ENCODE measurements at places on chromosomes 4 and X.

GRCh38 chrX:77597090-77597489 is 149.9 kb downstream of the FGF16 start:
- no peak for DNase-seq

DNA sequence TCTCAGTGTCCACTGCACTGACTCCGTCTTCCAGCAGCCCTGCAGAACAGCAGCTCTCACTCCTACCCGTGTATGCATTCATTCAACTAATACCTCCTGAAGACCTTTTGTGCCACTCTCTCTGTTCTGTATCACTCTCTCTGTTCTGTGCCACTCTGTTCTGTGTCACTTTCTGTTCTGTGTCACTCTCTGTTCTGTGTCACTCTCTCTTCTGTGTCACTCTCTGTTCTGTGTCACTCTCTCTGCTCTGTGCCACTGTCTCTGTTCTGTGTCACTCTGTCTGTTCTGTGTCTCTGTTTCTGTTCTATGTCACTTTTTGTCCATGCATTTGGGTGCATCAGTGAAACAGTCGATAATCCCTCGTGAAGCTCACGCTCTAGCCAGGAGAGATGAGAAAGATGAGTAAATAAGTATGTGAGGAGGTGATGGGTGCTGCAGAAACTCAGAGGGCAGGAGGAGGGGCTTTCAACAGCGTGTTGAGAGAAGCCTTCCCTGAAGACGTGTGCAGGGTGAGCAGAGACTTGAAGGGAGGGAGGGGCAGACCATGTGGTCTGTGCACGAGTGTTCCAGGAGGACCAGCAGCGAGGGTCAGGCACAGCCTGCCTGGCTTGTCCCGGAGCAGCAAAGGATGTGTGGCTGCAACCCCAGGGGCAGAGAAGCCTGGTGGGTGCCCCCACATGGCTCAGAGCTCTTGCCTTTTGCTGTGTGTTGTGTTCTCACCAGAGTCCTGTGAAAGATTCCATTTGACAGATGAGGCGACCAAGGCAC is 8.9 kb downstream of the PIGG start:
- no peak for DNase-seq

DNA sequence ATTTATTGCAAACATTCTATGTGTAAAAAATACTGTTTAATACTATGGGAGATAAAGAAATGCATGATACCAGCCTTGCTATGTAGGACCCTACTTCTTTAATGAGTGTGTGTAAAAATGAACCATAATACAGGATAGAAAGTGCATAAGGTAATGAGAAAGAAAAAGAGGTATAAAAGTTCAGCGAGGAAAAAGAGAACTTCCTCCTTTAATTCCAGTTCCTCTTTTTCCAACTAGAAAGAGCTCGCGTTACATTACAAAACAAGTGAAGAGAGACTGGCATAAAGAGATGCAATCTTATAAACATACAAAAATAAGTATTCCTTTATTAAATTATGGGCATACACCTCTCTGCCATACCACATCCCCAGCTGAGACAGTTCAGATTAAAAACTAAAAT is 77.4 kb downstream of the ANKRD17 start:
- DNase-seq: no peak

- no peak for DNase-seq
Measured at GRCh38 chr4:7301126-7301785, 108.9 kb downstream of the SORCS2 start.

DNA sequence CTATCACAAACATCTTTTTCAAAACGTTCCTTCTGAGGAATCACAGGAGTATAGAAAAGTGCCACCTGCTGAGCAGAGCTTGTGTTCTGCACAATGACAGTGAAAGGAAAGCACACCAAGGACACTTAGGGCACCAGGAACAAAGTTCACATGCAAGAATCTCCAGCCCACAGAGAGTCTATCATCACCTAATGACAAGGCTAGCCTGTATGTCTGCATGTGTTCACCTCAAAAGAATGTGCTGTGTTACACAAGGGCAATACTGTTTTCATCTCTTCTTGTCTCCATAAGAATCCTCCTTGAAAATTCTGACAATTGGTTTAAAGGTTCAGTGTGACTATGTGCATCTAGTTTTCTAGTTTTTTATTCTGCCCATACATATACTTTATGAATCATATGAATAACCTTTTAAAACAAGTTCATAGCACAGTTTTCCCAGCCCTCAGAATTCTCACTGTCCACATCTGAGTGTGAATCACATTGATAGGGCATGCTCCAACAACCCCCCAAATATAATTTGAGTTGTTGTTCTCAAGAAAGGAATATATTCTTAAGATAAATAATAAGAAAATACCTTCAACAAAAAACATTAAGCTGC is 118.0 kb downstream of the PWWP3B start:
- no peak for DNase-seq

All from NCI-H1105 treated with DMSO at 0.1 percent for 48 hours (cell line).